ENCODE measurements at places on chromosomes 6 and 20.
A peak's percentile ranks its signal among the peaks of the same experiment; 100 is the strongest.

DNA sequence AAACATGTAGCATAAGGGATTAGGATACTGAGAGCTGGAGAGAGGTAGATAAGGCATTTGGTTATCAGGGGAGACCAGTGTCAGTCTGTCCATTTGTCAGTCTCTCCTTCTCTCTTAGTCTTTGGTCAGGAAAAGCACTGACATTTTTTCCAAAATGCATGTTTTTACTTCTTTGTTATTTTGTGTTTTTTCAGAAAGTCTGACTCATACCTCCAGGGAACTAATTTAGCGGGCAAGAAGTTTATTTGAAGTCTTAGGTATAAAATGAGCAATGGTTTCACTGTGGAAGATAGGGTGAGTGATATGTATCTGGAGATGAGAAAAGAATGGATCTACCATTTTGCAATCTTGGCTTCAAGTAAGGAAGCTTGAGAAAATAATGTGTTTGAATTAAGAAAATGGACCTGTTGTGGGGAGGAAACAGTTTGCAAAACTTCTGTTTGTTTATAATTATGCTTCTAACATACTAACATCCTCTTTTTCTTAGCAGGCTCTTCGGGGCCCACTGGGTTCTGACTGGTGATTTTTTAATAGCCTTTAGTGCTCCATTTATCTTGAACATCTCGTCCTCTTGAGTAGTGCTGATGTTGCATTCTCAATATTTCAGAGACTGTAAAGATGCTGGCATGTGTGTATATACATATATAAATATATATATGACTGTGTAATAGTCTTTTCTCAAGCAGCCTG is 66.9 kb upstream of the FABP7 start:
- no peak for DNase-seq

GRCh38 chr20:38159566-38159956 is 5.5 kb downstream of the TGM2 start:
- DNase-seq, result no peak

GRCh38 chr6:28251661-28252008 is 434 bp downstream of the ZKSCAN4 start:
- DNase-seq, result no peak

DNA sequence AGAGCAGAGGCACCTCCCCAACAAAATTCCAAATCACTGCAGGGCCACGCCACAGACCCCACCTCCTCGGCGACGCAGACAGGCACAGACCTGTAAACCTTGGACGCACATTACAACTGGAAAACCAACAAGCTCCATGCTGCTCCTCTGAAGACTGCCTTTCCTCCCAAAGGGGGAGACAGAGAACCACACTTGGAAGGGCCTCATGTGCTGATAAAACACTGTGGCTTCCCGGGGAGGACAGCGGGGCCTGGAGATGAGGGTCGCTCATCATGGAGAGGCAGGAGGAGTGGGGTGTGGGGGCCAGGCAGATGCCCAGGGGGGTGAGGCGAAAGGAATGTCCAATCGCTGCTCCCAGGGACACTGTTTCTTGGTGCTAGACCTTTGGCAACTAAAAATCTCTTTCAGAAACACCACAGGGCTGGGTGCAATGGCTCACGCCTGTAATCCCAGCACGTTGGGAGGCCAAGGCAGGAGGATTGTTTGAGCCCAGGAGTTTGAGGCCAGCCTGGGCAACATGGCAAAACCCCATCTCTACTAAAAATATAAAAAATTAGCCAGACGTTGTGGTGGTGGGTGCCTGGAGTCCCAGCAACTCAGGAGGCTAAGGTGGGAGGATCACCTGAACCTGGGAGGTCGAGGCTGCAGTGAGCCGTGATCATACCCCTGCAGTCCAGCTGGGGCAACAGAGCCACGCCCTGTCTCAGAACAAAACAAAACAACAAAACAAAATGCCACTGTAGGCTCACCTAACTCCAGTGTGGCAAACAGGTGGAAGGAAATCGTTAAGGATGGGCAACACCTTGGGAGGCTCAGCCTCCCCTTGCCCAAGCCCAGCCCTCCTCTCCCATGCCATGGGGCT is 53.8 kb downstream of the ABHD12 start:
- no peak for DNase-seq

- DNase-seq, result no peak
Observed at GRCh38 chr6:108211671-108212070, 45.8 kb downstream of the NR2E1 start.

DNA sequence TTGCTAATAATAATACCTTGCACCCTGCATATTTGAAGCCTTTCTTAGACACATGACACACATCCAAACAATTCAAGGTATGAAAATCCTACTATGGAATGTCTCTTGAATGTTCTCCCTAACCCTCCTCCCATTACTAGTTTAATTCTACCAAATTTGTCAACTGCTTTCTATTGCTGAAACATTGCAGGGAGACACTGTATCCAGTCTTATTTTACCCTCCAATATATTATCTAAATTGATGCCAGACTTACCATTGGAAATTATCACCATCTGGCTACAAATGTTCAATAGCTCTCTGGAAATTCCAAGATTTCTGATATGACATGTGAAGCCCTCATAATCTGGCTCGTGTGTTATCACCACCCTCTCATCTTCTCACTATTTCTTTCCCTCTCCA is 1027.3 kb upstream of the CITED2 start:
- DNase-seq, result no peak

DNA sequence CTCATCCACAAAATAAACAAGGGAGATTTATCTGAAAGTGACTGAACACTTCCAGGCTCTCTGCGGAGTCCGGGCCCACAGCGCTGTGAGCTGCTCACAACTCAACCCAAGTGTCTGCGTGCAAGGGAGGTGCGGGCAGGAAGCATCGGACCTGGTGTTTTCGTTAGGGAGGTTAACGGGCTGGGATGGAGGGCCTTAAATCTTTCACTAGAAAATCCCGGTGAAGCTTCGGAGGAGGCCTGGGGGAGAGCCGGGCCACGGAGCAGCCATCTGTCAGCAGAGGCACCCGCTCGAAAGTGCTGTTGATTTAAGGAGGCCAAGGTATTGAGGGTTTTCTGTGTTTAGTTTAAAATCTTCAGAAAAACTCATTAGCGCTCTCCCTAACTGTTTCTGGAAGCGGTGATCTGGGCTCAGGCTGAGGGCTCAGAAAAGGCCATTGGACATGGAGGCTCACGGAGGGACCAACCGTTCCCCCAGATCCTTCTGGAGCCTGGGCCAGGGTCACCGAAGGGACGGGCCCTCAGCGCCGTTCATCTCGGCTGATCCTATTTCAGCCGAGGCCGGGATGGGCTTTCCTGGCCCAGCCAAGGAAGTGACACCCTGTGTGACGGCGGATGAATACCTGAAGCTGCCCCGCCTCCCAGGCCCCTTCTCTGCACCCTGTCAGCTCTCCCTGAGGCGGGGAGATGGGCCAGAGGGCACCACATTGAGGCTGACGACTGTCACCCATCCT is 20.7 kb downstream of the GATA5 start:
- no peak for DNase-seq

DNA sequence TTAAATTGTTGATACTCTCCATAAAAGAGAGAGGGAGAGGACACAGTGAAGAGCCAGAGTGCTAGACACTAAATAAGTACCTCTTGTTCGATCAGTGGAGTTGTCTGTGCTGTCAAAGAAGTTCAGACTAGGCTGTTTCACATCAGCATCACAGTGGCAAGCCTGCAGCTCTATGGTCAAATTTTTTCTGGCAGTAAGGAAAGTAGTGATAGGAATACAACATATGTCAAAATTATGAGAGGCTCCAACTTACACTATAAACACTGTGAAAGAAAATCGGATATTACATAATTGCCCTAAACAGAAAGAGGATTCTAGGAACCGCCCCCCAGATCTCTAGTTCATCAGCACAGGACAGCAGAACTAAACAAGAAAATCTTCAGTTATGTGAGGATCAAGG is 23.1 kb downstream of the DNAH8 start:
- no peak for DNase-seq

GRCh38 chr6:15317934-15318902 is 72.3 kb downstream of the JARID2 start:
- DNase-seq, result no peak

GRCh38 chr20:34915131-34915530 is 38.7 kb downstream of the ACSS2 start:
- no peak for DNase-seq

- no peak for DNase-seq
Observed at GRCh38 chr6:159436581-159436980, 256.5 kb downstream of the SOD2 start.

- peak; percentile 74 for DNase-seq
Observed at GRCh38 chr6:143536866-143537691, 25.6 kb upstream of the FUCA2 start.

- no peak for DNase-seq
Observed at GRCh38 chr6:145313041-145313855, 422.1 kb downstream of the EPM2A start.

GRCh38 chr6:42974919-42975505 is 4.0 kb downstream of the PEX6 start:
- DNase-seq, result no peak

GRCh38 chr6:134720353-134721059 is 229.4 kb downstream of the ALDH8A1 start:
- DNase-seq, result no peak

- no peak for DNase-seq
Observed at GRCh38 chr6:138025528-138025978, 81.7 kb downstream of the PERP start.

GRCh38 chr6:26441977-26442376 is 1.7 kb downstream of the BTN3A3 start:
- DNase-seq, result no peak

- no peak for DNase-seq
Observed at GRCh38 chr6:72049376-72049775, 163.0 kb downstream of the RIMS1 start.

GRCh38 chr20:47482705-47483104 is 19.0 kb upstream of the NCOA3 start:
- DNase-seq, result no peak

- DNase-seq, result no peak
Observed at GRCh38 chr6:169292338-169293124, 38.9 kb upstream of the THBS2 start.

DNA sequence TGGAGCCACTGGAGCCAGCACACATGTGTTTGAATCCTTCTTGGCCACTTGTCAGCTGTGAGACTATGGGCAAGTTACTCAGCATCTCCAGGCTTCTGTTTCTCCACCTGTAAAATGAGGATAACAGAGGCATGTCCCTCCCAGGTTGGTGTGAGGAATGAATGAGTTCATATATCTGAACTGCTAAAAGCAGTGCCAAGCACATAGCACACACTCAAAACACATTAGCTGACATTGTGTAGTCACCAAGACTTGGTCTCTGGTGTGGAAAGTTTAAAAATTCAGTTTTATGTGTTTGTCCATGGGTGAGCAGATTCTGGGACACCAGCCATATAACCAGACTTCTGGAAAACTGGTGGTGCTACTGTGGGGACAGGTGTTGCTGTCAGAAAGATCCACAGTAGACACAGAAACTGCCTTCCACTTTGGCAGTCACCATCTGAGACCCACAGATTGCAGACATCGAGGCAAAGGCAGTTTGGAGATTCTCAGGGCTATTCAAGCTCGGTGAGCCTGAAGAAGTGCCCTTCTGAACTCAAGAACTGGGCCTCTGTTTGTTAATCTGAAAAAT is 115.8 kb downstream of the MRPL14 start:
- no peak for DNase-seq

DNA sequence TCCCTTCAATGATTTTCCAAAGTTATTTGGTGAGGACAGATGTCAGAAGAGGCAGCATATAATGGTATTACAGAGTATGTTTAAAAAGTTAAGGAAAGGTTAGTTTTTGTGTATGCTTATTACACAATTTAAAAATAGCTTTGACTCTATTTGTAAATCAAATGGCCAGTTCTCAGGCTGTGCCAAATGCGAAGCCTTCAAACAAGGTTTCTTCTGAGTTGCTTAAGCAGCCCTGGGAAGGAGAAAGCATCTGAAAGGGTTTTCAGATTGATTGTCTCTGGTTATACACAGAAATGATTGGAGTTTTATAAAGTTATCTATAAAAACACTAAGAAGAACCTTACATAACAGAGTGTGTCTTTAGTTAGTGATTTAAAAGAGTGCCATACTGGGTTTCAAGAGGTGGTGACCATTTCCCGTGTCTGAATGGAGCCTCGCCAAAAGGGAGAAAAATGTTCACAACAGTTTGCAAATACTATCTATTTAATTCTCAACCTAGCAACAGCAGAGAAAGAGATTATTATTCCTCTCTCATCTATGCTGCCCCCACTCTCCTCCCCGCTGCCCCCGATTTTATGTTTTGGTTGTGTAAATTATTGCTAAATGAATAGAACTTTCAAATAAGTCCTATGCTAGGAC is 16.7 kb downstream of the CD109 start:
- DNase-seq, result no peak

DNA sequence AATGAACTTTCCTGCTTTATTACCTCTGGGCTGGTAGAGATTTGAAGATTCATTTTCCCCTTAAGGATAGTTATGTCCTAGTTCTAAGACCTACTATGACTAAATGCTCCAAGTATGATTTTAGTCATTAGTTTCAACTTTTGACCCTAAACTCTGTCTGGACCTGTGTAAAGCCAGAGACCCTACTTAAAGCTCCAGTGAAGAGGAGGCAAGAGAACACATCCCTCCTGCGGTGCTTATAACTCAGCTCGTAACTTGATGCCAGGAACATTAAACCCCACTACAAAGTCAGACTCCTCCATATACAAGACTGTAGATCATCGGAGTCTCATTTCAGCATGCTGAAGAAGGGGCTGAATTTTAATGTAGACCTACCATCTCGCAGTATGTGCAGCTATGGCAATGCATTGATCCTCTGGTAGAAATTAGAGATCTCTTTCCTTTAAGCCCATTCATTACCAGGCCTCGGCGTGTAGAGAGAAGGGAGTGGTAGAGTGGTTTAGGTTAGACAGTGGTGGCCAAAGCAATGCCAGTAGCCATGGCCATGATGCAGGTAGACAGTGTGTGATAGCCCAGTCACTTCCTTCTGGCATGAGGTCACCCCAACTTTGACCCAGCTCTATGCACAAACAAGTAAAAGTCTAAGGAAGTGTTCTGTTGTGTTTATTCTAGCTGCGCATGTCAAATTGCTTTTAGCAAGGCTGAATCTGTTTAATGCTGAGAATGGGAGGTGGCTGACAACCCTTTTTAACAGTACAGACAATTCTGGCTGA is 34.8 kb upstream of the MYB start:
- DNase-seq, result no peak

- no peak for DNase-seq
Observed at GRCh38 chr6:137399881-137400443, 94.2 kb downstream of the OLIG3 start.

- DNase-seq, result peak; percentile 70
Observed at GRCh38 chr20:32780749-32781655, 18.8 kb downstream of the DNMT3B start.

DNA sequence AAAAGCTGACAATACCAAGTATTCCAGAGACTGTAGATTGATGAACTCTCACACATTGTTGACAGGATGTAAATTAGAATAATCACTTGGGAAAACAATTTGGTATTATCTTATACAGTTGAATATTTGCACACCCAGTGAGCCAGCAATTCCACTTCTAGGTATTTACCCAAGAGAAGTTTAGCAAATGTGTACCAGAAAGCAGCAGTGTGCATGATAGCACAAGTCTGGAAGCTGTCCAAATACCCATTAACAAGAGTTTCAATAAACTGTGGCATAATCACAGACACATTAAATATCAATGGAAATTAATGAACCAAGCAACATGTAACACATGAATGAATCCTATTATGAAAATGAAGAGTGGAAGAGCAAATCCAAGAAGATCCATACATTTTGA is 233.6 kb downstream of the TPBG start:
- no peak for DNase-seq

GRCh38 chr6:6556161-6556737 is 32.3 kb upstream of the LY86 start:
- DNase-seq, result no peak

- DNase-seq, result no peak
Observed at GRCh38 chr6:30037182-30037788, 23.8 kb upstream of the POLR1H start.
